ENCODE measurements at places on chromosomes 6 and 20. TPM values are rescaled to one million over a fixed set of nuclear protein-coding genes. Genes with fewer than 3 reads are reported as not detected.

Gene PRR3
- 10.2 TPM for total RNA-seq

Gene ADGRF4
- total RNA-seq: not detected

Gene ARMC12
- total RNA-seq: 3.9 TPM

Gene SIRT5
- total RNA-seq: 9.9 TPM

Gene TRIM10
- not detected for total RNA-seq

Gene SCRT2
- total RNA-seq: not detected

Gene TMEM14B
- 103 TPM for total RNA-seq

Gene ENPP1
- total RNA-seq: 3.6 TPM

Gene GINS1
- total RNA-seq: 12.9 TPM

Gene BPI
- 0.13 TPM for total RNA-seq

Gene GTSF1L
- not detected for total RNA-seq

Gene TP53TG5
- total RNA-seq: not detected

Gene DDX43
- total RNA-seq: 0.08 TPM

Gene OLIG3
- total RNA-seq: not detected

Gene CST3
- 801 TPM for total RNA-seq

Gene HLA-DOA
- total RNA-seq: 0.16 TPM

Gene EPM2A
- total RNA-seq: 5.8 TPM

Gene PCK1
- not detected for total RNA-seq

Gene ENPP5
- total RNA-seq: 1.0 TPM

Gene RBBP8NL
- total RNA-seq: not detected

Gene C4A
- total RNA-seq: 0.52 TPM

Gene SIM1
- 0.08 TPM for total RNA-seq

Gene VSX1
- total RNA-seq: not detected

Gene LY86
- total RNA-seq: not detected

Gene HTR1E
- not detected for total RNA-seq

Gene ELOVL2
- total RNA-seq: 0.16 TPM

Gene IMPG1
- 0.26 TPM for total RNA-seq

Gene SF3B5
- 171 TPM for total RNA-seq

Gene OR2J3
- total RNA-seq: not detected

Gene FAM209B
- not detected for total RNA-seq

Gene AGER
- 0.65 TPM for total RNA-seq

Gene PTCHD4
- 2.6 TPM for total RNA-seq

Gene THBD
- 6.5 TPM for total RNA-seq

Gene NRSN1
- total RNA-seq: not detected

Gene CLPSL2
- total RNA-seq: not detected

Gene DST
- 221 TPM for total RNA-seq

Gene IGF2R
- total RNA-seq: 62.8 TPM

Gene SAMD5
- 0.65 TPM for total RNA-seq

Gene TNXB
- 34.1 TPM for total RNA-seq

Gene SAYSD1
- total RNA-seq: 9.4 TPM

Gene PTPRT
- total RNA-seq: not detected

Gene VIP
- total RNA-seq: not detected

Data from epithelial cell of alveolus of lung (primary cell).